Sciatic nerve (tissue), 2 donors: ENCODE measurements at places on chromosomes 1 and 21.

GRCh38 chr1:213989002-213989855, 1.5 kb downstream of the PROX1 start:
- DNase-seq: peak; percentile 60

GRCh38 chr1:220089650-220090556, at the start of gene BPNT1:
Gene BPNT1 (minus strand): TSS chr1:220089788. CDS start chr1:220079846, 9,942 bp downstream.
- peak; percentile 96 for DNase-seq

DNA sequence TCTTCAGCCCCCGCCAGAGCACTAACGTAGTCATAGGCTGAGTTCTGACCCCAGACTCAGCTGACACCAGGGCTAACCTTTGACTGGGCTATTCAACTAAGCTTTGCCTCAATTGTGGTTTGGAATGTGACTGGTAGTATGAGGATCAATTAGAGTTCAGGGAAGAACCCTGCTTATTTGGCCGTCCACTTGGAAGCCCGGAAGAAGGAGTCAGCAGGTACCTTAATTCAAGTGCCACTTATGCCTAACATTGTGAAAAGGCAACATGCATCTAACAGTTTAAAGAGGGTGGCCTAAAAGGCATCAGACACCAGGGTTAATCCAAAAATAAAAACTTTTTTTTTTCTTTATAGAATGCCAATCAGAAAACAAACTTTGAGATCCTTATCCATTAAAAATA, 92.3 kb downstream of the BEND5 start:
- DNase-seq: no peak

GRCh38 chr1:183234660-183235476, 48.8 kb downstream of the LAMC2 start:
- DNase-seq: peak; percentile 75

DNA sequence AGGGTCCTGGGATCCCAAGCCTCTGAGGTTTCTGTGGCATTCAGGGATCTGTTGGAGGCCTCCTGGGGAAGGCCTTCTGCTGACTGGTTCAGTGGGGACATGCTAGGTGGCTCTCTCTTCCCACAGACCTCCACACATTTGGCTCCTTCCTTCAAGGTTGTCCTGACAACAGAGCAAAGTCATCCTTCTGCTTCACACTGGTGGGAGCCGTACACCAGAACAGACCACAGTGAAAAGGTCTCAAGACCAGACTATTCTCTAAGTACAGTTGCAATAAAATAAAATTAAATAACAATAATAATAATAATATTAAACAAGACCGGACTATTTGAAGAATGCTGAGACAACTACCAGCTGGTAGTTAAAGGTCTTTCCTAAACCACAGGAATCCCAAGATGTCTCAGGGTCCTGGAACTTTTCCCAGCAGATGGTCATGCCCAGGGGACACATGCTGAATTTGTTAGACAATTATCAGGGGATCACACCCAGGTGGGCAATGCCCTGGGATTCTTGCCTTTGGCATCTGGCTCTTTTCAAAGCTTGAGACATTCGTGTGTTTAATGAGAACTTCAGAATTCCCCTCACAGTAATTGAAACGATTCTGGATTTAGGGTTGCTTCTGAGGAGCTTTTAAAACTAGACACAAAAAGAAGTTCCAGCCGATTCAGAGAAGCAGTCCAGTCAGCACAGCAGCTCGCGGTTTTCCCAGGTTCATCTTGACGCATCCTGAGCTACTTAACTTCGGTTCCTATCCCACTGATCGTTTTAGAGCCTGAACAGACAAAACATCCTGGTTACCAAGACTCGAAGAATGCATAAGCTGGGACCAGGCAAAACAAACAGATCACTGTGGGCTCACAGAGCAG, 22.9 kb downstream of the HTR1D start:
- DNase-seq: no peak

DNA sequence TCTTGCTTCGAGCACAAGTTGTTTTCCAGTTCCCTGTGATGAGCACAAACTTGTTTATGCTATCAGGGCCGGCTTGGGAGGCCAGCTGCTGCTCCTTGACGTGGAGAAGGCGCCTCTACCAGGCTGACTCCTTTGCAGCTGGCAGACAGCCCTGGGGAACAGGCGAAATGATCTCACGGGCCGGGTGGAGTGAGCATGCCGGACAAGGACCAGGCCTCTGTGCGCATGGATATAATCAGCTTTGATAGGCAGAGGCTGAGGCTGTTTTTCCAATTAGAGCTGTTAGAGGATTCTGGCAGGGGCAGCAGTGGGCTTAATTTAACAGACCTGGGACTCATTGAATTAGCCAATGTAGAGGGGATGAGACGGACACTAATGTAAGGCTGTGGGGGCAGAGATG, 38.9 kb downstream of the FAM163A start:
- DNase-seq: no peak

DNA sequence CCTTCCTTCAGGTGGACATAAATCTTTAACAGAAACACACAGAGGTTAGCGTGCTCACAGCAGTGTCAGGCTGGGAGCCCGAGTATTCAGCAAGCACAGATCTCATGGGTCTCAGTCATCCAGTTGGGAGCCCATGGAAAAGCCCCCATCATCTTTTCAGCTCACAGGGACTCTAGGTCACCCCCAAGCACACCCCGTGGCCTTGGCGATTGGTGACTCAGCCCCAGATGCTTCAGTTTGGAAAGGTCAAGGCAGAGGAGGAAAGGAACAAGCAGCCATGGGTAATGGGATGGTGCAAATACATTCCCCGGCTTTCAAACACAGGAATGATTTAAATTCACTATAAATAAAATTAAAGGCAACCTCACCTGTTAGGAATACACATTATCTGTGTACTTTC, 88.9 kb downstream of the PGBD5 start:
- no peak for DNase-seq

GRCh38 chr1:52359676-52360594, 6.1 kb downstream of the CC2D1B start:
- no peak for DNase-seq

GRCh38 chr1:83900524-83900923, 98.4 kb downstream of the TTLL7 start:
- no peak for DNase-seq

DNA sequence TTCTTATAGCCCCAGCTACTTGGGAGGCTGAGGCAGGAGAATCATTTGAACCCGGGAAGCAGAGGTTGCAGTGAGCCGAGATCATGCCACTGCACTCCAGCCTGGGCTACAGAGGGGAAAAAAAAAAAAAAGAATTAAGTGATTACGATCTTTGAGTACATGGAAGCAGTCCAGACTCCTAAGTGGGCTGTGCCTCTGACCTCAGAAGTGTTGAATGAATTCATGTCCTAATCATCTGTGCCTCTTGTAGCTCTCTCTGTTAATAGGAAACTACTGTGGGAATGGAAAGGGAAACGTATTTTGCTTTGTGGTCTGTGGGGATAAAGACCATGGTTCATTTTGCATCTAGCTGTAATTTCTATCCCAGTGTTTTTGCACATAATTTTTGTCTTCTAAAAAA, 8.4 kb upstream of the IVNS1ABP start:
- DNase-seq: no peak

GRCh38 chr1:47690341-47691250, 252.8 kb downstream of the FOXD2 start:
- peak; percentile 40 for DNase-seq

DNA sequence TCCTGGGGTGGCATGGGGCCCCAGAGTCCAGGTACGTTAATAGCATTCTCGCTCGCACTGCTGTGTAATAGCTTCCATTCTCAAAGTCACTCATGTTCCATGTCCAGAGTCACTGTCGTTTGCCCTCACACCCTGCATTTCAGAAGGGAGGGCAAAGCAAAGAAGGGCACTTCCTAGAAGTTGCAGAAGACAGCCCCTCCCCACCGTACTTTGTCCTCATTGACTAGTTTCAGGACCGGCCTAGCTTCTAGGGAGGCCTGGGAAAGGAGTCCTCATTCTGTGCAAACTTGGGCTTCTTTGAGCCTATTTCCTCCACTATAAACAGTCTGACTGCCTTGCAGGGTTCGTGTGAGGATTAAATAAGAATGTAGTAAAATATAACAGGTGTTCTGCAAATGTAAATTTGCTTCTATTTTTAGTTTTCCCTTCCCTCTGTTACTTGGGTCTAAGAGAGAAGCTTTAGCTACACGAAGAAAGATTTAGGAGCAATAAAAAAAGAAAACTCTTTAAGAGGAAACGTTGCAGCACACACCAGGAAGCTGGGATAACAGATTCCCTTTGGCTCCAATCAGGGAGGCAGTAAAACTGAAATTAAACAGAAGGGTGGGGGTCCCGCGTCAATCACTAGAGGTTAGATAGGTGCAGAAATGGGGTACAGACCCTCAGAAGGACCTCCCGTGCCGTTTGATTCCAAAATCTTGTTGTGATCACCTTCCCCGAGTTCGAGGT, 40.1 kb downstream of the ACTL8 start:
- DNase-seq: no peak

DNA sequence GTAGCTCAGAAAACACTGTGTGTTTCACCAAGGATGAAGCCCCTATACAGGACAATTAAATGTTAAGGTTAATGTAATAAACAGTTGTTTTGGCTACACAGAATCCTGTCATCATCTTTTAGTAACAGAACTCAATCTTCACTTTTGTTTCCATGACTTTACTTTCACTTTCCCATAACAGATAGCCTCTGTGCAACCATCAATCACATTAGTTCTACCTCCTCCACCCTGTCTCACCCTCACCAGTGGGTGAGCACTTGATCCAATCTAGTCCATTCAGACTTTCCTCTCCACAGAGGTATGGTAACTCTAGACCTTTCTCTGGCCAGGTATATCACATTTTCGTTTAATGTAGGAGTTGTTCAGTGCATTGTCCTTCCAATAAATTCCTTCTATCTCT, 1018.5 kb downstream of the ADGRL2 start:
- no peak for DNase-seq

DNA sequence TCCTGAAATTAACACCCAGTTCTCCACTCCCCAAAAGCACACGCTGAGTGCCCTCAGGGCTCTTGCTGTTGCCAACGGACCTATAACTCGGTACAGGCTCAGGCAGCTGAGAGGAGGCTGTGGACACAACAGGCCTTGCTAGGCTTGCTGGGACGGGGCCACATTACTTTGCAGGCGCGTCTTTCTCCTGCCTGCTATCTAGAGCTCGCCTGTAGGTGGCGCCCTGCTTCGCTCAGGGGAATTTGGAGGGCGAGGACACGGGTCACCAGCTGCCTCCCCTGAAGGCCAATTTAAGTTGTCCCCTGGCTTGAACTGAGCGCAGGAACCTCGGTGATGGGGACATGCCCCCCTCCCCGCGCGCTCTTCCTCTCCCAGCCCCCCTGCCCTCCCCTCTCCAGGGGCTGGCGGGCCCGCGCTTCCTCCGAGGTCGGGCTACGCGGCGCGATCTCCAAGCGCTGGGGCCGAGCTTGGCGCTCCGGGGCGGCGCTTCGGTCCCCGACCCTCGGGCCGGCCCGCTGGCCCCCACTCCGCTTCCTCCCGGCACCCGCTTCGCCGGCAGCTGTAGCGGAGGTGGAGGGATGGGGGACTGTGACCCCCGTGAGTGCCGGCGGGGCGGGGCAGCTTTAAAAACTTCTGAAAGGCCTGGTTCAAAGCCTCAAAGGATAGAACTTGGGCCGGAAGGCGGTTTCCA, 32.4 kb upstream of the NFIA start:
- peak; percentile 97 for DNase-seq

DNA sequence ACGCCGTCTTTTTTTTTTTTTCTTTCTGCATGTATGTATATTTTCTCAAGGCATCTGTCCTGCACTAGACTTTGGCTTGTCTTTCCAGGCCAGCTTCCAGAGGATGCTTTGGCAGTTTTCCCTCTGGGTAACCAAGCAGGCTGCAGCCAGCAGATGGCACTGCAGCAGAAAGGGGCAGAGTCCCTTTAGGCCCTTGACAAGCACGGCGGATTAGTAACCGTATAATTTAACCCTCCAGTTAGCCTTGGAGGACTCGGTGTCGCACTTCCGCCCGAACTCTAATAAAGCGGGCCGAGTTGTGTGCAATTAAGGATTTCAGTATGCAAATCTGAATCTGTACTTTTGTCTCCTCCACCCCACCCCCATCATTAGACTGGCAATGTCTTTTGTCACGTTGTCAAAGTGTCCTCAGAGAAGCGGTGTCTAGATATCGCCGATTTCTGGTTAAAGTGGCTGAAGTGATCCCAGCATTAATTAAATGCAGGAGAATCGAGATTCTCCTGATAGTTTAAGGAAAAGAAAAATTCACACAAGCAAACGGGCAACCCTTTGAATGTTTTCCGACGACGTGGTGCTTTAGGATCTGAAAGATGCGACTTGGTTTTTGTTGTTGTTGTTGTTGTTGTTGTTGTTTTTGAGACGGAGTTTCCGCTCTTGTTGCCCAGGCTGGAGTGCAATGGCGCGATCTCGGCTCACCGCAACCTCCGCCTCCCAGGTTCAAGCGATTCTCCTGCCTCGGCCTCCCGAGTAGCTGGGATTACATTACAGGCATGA, 1.1 kb upstream of the TMEM167B start:
- DNase-seq: peak; percentile 73

DNA sequence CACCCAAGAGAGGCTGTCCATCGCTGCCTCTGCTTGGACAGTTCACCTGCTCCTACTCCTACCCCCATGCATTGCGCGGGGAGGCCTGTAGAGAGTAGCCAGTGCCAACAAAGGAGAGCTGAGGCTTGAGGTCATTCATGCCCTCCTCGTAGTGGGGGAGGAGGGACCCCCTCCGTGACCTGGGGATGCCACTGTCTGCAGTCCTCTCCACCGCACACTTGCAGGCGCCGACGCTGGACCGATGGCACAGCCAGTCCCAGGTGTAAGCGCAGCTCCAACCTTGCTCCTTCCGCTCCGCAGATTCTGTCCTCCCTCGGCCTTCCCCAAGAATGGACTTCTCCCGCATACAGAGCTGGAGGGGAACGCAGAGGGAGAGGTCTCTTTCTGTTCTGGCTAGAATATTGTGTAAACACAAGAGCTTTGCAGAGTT, 672 bp upstream of the PHLDA3 start:
- no peak for DNase-seq

DNA sequence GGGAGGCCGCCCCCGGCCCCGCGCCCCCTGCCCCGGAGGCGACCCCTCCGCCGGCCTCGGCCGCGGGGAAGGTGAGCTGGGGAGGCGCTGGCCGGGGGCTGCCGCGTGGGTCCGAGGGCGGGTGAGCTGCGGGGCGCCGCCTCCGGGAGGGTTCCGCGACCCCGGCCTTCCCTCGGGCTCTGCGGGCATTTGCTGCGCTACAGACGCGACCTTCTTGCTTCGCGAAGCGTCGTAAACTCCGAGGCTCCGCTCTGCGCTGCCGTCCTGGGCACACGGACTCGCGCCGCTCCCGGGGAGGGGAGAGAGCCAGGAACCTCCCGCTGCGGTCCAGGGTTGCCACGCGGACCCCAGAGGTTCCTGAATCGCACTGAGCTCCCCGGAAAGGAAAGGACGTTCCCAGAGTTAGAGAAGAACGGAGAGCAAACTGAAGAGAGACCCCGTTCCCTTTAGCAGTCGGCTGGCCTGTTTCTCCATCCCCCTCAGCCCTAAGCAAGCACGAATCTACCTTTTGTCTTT, 345 bp downstream of the SLX9 start:
- DNase-seq: no peak

DNA sequence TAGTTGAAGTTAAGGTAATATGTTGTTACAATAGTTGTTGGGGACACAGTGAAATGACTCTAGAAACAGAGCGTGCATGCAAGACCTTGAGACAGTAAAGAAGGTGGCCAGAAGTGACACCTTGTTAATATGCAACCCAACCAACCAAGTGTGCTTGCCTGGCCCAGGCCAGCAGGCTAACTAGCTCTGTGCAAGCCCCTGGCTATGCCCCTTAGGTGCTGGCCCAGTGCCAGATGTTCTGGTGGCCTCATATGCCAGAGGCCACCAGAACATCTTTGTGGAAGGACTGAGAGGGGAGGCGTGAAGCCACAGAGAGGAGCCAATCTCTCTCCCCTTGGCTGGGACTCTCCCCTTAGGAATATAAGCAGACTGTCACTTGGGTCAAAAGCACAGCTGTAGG, 111.2 kb upstream of the JUN start:
- DNase-seq: peak; percentile 66
